ENCODE measurements at places on chromosomes 3 and 15.
A peak's percentile ranks its signal among the peaks of the same experiment; 100 is the strongest.

DNA sequence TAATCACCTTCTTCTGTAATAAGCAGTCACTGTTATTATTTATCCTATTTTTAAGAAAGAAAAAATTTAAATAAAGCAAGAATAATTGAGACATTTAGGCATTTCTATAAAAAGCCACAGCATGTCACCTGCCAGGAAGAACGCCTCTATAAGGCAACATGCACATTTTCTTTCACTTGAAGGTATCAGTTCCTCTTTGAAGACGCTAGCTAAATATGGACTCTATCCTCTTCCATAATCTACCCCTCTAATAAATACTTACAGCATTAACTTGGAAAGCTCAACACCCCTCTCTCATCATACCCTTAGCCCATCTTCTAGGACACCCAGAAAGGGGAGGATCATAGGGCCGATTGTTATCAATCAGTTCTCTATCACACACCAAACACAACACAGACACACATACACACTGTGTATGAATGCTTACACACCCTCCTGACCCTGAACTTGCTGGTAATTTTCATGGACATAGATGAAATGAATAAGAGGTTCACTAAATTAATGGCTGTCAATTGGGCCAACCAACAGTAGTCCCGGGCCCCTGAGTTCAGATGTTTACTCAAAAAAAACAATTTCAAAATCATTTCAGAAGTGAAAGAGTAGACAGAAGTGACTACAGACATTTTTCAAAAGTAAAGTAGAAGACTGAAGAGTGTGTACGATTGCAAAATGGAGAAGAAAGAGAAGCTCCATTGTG is 102.5 kb downstream of the ZMAT3 start:
- DNase-seq: no peak

- peak; percentile 54 for DNase-seq
Measured at GRCh38 chr3:11498646-11499045, 145.1 kb downstream of the VGLL4 start.

DNA sequence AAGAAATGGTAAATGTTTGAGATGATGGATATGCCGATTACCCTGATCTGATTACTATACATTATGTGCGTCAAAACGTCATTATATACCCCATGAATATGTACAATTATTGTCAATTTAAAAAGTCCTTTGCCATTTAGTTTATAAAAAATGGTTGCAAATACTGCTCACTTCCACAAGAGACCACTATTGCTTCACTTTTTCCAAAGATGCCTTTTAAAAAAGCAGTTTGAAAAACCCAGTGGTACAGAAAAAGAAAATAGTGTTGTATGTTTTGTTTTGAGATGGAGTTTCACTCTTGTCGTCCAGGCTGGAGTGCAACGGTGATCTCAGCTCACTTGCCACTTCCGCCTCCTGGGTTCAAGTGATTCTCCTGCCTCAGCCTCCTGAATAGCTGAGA is 39.3 kb downstream of the EDEM1 start:
- DNase-seq: peak; percentile 55

GRCh38 chr15:81880833-81881232 is 165.0 kb downstream of the MEX3B start:
- no peak for DNase-seq

DNA sequence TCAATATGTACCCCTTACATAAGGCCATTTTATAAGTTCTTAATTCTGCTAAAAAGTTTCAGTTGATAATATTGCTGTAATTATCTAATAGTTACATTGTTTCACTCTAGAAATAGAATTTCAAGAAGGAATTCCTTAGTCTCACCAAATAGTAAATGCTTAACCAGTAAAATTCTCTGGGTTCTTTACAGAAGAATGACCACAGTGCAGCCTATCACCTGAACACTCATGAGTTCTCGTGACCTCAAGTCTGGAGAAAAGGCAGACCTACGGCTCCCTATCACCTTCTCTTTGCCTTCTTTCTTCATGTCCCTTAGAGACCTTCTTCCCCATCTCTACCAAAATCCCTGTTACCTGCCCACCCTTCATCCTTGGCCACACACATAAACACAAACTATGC is 30.9 kb downstream of the CCDC191 start:
- DNase-seq: no peak

DNA sequence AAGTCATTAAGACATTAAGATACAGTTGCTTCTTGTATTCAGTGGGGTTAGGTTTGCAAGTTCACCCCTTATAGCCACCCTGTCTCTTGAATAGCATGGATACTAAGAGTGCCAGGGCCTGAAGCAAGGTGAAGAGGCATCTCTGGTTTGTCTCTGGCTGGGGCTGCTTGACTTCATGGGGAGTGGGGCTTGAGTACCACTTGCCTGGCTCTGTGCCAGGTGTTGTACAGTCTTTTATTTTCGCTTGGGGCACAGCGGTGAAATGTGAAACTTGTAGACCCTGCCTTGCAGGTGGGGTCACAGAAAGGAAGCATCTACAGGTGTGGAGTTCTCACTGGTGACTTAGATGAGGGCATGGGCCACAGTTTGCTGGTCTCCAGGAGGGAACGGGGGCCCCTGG is 152.1 kb downstream of the PDE8A start:
- DNase-seq: no peak

DNA sequence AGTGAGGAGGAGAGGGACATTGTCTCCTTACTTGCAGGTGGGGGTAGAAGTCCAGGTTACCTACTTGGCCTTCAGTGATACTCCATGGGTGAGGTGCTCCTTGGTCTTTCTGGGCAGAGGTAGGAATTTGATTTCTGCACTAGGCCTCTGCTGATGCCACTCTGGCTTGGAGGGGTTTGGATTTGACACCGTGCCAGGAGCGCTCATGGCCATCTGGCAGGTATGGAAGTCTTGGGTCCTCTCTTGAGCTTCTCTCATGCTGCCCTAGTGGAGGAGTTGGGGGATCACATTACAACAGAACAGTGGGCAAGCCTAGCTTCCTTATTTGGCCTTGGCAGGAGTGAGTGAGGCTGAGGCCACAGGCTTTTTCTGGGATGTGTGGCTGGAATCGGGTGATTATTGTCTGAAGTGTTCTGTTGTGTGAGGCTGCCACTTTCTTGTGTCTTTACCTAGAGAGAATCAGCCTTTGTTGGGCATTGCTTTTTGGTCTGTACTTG is 525.0 kb downstream of the GABRG3 start:
- no peak for DNase-seq

GRCh38 chr15:34693053-34693744 is 61.6 kb downstream of the GJD2 start:
- DNase-seq: no peak

DNA sequence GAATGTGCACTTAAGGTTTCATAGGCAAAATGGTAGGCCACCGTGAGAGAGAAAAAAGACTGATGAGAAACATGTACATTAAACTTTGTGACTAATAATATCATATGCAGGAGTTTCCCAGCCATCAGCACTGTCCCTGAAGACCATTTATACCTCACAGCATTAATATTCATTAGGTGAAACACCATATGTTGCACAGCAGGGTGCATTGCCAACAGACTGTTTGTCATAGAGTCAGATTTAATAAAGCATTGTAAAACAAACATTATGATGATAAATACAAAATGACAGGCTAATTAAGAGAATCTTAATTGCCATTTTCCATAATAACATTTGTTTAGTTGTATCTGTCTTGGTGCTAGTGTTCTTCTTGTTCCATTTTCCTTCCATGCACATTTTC is 578.3 kb downstream of the EPHA3 start:
- DNase-seq: no peak

DNA sequence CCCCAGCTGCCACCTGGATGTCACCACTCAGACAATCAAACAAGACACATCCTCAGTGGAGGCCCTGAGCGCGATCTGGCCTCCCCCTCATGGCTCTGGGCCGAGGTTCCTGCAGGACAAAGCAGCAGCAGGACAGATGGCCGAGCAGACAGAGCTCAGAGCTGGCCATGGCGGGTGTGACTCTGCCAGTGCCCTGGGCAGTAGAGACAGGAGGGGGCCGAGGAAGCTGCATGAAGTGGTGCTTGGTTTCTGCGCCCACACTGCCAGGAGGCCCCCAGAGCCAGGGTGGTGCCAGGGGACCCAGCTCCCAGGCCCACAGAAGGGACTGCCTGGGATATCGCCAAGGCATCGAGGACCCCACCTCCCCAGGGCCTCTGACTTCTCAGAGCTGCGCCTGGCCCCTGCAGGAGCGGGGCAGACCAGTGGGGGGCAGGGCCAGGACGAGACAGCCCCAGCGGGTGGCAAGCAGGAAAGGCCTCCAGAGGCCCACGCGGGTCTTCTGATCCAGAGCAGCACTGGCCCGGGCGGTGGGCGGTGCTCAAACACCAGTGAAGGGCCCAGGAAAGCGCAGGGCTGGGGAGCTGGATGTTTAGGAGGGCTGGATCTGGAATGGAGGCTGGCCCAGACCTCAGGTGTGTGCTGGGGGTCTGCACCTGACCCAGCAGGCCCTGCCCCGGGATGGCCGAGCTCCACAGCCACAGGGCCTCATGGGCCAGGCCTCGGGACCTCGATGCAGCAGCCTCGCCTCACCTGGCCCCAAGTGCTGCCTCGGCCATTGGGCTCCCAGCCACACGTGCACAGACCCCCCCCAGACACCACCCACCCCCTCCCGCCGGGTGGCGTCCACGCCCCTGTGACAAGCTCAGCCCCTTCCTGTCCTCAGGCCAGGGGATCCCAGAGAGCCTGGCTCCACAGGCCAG is 76.0 kb downstream of the GOLGA8G start:
- no peak for DNase-seq

DNA sequence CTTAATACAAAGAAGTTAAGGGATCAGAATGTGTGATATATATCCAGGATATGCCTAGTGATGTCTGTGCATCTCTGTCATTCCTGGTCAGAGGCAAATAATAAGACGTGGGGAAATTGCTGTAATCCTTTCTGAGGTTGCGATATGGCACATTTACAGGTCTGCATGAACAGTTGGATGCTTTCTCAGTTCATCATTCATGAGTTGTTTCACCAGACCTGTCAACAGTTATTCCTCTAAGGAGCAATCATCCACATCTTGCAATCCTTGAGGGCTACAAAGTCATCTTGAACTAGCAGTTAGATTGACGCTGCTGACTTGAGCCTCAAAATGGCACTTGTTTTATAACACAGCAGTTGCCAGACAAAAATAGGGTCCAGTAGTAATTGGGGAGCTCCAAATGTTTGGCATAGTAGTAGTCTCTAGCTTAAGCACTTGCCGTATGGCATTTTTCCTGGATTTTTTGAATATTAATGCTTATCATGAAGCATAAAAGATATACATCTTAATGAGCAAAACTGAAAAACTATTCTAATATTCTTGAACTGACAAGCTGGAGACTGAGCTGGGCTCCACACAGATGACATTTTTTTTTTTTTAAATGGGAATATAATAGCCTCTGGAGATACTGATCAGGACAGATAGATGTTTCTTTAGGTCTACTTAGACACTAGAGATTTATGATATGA is 761.7 kb downstream of the VGLL3 start:
- DNase-seq: no peak

DNA sequence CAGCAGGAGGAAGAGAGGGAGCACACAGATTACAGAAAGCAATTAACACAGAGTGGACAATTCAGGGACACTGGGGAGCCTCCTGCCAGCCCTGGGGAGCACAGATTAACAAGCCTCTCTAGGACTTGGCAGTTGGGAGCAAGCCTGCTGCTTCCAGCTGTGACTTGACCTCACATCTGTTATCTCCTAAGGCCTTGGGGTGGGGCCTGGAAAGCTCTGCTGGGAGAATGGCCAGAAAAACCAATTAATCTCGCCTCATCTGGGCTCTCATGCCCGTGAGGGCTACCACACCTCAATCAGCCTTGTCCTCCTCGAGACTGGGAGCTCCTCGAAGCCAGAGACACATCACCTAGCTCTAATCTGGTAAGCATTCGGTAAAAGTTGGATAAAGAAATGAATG is 39.1 kb downstream of the SEMA5B start:
- no peak for DNase-seq

- peak; percentile 43 for DNase-seq
Measured at GRCh38 chr3:30720586-30721313, 114.3 kb downstream of the TGFBR2 start.

Measured in AG10803 (cell line).